ENCODE measurements at places on chromosomes 7 and 10. TPM values are rescaled to one million over a fixed set of nuclear protein-coding genes. Genes with fewer than 3 reads are reported as not detected.

Gene MPP7
- total RNA-seq: 0.24 TPM

Gene A1CF
- total RNA-seq: not detected

- no peak for DNase-seq
These were observed 84.7 kb downstream of the SNX10 start for GRCh38 chr7:26376175-26376917.

GRCh38 chr10:1100143-1100542 is 44.0 kb downstream of the WDR37 start:
- DNase-seq: no peak

DNA sequence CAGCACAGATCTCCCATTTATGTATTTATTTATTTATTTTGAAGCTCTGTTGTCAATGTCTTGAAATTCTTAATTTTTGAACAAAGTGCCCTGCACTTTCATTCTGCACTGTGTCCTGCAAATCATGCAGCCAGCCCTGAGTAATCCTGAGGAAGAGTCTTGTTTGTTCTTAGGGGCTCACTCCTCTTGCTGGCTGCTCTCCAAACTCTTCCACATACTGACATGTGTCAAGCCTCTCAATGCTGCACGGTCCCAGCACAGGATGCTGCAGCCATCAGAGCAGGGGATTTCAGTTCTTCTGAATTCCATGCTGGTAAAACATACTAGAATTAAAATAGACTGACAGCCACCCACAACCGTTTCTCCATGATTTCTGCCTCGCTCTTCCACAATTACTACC is 207.2 kb downstream of the PARD3 start:
- no peak for DNase-seq

GRCh38 chr7:48643431-48644013 is 280.8 kb upstream of the CDC14C start:
- peak; percentile 4 for DNase-seq

GRCh38 chr10:79018521-79019011 is 50.2 kb upstream of the ZMIZ1 start:
- DNase-seq: peak; percentile 88

DNA sequence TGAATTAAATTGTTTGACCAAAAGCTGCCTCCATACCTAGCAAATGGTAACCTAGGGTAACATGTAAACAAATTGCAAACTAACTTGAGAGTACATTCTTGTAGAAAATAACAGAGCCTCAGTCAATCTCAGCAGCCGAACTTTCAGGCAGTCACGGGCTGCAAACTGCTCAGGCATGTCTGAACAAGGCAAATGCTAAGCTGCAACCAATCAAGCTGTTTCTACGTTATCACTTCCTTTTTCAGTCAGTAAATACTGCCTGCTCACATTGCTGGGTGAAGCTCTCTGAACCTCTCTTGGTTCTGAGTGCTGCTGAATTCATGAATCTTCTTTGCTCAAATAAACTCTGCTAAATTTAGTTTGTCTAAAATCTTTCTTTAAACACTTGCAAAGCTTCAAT is 1212.4 kb downstream of the SORCS1 start:
- DNase-seq: peak; percentile 6

DNA sequence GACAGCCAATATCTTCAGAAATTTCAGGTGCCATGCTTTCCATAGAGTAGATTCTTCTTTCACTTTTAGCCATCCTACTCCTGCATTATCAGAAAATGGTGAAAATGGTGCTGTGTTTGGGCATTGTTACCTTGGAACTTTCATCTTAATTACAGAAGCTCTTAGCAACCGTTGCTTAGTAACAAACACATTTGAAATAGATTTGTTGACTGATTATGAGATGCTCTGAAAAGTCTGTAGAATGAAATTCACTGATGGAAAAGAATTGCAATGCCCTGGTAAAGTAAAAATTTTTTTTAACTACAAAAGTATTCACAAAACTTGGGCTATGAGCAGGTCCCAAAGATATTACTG is 249.3 kb upstream of the NEBL start:
- DNase-seq: no peak
